NCI-H460 (cell line): ENCODE measurements at places on chromosomes 16 and 17.
A peak's percentile ranks its signal among the peaks of the same experiment; 100 is the strongest.

DNA sequence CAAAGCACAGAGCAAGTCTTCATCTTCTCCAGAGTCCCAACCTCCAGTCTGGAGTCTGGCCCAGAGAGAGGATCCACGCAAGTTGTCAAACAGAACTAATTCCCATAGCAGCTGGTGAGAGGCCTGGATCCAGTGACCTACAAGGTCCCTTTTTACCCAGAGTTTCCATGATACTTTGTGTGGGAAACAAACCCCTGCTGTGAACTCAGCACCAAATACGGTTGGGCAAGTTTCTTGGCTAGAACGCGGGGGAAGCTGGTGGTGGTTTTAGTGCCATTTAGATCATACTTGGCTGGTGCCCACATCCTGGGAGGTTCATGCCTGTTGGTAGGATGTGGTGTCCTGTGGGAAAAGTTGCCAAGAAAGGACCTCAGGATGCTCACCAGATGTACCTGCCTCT is 18.1 kb downstream of the TMC7 start:
- no peak for DNase-seq

DNA sequence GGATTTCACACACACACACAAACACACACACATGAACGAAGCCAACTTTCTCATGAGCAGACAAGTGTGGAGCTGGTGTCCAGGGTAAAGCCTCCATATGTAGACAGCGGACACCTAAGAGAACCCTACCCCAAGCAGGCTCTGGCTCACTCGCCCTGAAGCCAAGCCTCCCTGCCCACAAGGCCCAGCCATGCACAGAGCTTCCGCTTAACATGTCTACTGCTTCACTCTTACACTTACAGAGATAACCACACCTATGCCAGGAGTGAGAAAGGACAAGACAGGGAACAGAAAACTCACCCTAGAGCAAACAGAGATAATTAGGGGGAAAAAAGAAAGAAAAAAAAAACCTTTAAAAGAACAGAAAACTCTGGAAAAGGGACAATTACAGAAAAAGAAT is 67.5 kb downstream of the CYTH1 start:
- DNase-seq = no peak

DNA sequence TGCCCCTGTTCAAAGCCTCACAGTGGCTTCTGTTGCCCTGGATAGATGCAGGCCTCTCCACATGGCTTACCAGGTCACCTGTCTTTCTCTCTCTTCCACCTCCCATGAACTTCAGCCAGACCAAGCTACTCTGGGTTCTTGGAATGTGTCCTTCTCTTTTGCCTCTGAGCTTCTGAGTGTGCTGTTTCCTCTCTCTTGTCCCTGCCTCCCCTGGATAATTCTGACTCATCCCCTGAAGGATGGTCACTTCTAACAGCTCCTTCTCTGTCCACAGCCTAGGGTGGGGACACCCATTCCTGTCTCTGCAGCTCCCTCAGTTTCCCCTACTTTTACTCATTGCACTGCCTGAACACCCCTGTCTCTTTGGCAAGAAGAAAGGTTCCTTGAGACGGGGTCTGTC is 2.9 kb downstream of the GUCY2D start:
- DNase-seq = no peak

- DNase-seq = no peak
These were observed 2.9 kb downstream of the FAM117A start for GRCh38 chr17:49760932-49761558.

DNA sequence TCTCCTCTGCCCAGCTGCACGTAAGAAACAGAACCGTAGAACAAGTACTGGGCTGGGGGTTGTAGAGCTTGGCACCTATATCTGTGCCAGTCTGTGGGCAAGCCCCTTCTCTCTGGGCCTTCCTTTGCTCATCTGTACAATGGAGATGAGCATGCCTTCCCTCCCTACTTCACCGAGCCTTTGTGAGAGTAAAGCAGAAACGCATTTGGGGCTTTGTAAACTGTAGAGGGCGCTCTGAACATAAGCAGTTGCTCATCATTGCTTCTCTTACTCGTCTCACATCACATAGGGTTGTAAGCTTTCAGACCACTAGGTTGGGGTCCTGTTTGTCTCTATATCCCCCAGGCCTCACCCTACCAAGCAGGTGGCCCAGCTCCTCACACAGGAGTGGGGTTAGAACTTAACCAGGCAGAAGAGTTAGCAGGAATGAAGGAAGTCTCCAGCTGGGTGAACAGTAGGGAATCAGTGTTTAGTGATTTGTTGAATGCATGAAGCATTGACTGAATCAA is 15.1 kb downstream of the SAMD14 start:
- DNase-seq = peak; percentile 52

DNA sequence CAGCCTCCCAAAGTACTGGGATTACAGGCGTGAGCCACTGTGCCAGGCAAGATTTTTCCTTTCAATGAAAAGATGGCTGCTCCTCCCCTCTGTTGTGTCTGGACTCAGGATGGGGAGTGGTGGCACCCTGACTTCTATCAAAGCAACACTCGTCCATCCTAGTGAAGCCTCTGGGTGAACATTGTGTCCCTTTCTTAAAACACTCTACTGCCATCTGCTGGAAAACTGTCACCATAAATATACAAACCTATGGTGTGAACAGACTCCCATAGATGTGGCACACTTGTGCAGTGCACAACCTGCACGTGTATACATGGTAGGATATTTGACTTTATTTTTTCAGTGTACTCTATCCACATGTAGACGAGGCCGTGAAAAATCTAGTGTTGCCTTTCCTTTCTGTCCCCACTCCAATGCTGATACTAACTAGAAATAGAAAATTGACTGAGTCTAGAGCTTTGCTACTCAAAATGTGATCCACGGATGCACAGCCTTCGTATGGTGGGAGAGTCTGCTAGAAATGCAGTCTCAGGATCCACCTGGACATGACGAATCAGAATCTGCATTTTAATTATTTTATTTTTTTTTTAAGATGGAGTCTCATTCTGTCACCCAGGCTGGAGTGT is 55.9 kb upstream of the PLCG2 start:
- DNase-seq = peak; percentile 83

GRCh38 chr16:4904942-4905615 is 31.9 kb downstream of the PPL start:
- no peak for DNase-seq

DNA sequence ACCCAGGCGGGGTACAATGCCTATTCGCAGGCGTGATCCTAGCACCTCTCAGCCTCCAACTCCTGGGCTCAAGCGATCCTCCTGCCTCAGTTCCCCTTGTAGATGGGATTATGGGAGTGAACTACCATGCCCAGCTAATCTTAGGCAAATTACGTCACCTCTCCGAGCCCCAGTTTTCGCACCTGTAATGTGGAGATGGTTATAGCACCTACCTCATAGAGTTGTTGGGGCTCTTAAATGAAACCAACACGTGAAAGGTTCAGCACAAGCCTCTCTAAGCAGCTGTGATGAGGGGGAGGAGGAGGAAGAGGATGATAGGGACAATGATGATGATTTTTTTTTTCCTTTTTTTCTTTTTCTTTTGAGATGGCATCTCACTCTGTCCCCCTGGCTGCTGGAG is 59.9 kb downstream of the ABR start:
- DNase-seq = no peak

DNA sequence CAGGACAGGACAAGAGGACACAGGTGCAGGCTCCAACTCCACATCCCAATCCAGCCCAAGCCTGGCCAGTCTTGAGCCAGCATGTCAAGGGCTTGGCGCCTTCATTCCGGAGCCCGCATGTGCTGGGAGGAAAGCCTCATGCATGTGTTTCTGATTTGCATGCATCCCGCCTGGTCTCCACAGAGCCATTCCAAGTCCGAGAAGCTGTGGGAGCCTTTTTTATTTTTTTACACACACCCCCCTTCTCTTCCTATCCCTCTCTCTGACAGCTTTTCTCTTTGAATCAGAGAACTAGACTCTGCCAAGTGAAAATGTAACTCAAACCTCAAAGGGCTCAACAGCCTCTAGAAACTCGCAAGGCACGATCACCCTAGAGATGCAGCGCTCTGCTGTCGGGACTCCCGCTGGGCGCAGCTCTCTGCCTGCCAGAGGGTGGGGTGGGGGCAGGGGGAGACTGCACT is 45.1 kb downstream of the NOG start:
- no peak for DNase-seq

GRCh38 chr16:46811682-46812081 is 19.3 kb downstream of the C16orf87 start:
- no peak for DNase-seq

GRCh38 chr17:48433896-48434295 is 3.9 kb upstream of the SKAP1 start:
- no peak for DNase-seq

- DNase-seq = peak; percentile 32
These were observed 117.6 kb downstream of the VPS53 start for GRCh38 chr17:596763-597644.

DNA sequence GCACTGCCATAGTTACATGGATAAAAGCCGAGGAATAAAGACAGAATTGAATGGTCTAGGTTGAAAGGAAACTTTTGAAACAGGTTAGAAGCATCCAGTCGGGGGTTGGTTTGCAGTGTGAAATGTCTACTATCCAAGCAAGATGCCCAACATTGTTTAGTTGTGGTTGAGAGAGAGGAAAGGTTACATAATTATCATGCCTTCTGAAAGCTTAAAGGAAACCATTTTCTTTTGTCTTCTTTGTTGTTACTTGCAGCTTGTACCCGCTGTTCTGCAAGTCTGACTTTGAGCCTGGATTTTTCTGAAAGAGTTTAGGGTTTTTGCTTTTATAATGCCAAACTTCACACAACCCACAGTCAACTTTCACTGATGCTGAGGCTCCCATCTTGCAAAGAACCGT is 167.9 kb downstream of the AXIN2 start:
- no peak for DNase-seq

DNA sequence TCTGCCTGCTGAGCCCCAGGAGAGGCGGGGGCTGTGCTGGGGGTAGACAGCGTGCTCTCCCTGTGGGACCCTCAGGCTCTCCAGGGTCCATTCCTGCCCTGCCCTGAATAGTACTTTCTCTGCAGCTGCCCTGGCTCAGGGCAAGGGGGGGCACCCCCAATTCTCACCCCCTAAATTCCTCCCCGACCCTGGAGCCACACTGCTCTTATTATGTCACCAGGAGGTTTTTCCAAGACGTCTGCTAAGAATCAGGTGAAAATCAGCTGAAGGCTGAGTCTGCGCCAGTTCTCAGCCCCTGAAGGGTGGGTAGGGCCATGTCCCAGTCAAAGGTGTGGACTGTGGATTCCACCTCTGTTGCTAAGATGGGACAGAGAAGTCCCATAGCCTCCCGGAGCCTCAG is 49.9 kb upstream of the MAP3K14 start:
- no peak for DNase-seq

- DNase-seq = no peak
These were observed 134.2 kb upstream of the CPHXL start for GRCh38 chr16:75860326-75861053.

- no peak for DNase-seq
These were observed at the start of gene KRTAP4-8 for GRCh38 chr17:41098042-41098441. Gene KRTAP4-8, minus strand, starts transcription at chr17:41098142. Its CDS starts 58 bp downstream, at chr17:41098084.

DNA sequence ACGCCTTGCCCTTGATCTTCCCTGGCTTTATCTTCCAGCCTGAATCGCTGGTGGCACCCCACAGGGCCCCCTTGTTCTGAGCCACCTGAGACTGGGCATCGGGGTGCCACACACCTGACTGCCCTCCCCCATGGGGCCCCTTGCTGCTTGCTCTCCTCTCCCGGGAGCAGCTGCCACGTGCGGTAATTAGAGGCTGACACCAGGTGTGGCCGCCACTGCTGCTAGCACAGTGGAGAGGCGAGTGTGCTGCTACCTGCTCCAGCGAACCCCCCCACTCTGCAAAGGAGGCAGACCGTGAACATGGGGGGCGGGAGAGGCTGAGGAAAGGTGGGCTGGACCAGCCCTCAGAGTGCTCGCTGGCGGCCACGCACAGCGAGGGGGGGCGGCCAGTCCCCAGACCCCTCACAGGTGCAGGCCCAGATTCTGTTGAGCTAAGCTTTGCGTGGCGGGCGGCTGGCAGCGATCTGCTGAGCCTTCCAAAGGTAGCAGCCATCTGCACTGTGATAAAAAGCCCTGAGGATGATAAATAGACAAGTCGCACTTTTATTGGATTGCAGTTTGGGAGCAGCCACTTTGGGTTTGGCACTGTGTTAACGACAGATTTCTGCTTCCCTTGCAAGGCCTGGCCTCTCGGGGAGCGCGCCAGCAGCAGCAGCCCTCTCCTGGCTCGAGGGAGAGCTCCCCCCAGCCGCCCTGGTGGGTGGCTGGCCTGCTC is 167.9 kb upstream of the GSE1 start:
- no peak for DNase-seq

DNA sequence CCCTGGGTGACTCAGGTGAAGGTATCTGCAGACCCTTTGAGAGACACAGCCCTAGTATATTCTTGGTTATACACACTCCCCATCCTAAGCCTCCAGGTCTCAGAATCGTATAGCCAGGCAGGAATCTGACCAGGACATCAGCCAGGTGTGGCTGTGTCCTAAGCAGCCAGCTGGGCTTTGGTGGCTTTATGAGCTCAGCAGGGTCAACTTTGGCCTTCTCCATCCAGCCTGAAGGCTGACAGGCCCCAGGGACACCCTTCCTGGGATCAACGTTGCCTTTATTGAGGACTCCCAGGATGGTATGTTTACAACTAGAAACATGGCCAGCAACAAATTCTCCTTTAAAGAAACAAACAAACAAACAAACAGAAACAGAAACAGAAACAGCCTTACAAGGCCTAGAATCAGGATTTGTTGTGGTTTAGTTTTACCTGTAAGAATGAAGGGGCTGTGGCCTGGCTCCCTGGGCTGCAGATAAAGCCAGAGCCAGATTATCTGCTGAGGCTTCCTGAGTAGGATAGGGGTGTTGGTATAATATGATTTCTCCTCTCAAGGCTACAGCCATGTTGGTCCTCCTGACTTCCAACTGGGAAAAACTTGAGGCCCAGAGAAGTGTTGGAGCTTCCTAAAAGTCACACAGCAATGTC is 8.5 kb downstream of the KIF19 start:
- DNase-seq = no peak

- DNase-seq = no peak
These were observed 122.8 kb upstream of the HS3ST4 start for GRCh38 chr16:25568991-25569390.
